ENCODE measurements at places on chromosomes 16 and 17.

GRCh38 chr16:70421014-70421413, 17.9 kb downstream of the ST3GAL2 start:
- DNase-seq, result no peak

GRCh38 chr16:75188832-75189477, 18.0 kb downstream of the CTRB2 start:
- DNase-seq, result no peak

GRCh38 chr16:57695680-57696069, 1.1 kb downstream of the DRC7 start:
- no peak for DNase-seq

GRCh38 chr16:1182950-1183907, 30.3 kb downstream of the CACNA1H start:
- no peak for DNase-seq

- DNase-seq, result no peak
Observed at GRCh38 chr16:8648877-8649276, 25.5 kb upstream of the ABAT start.

- DNase-seq, result no peak
Observed at GRCh38 chr17:68403122-68403521, 54.2 kb downstream of the WIPI1 start.

GRCh38 chr16:73473713-73474112, 425.8 kb upstream of the ZFHX3 start:
- no peak for DNase-seq

GRCh38 chr17:64343833-64344637, 46.6 kb downstream of the PECAM1 start:
- peak; percentile 31 for DNase-seq

DNA sequence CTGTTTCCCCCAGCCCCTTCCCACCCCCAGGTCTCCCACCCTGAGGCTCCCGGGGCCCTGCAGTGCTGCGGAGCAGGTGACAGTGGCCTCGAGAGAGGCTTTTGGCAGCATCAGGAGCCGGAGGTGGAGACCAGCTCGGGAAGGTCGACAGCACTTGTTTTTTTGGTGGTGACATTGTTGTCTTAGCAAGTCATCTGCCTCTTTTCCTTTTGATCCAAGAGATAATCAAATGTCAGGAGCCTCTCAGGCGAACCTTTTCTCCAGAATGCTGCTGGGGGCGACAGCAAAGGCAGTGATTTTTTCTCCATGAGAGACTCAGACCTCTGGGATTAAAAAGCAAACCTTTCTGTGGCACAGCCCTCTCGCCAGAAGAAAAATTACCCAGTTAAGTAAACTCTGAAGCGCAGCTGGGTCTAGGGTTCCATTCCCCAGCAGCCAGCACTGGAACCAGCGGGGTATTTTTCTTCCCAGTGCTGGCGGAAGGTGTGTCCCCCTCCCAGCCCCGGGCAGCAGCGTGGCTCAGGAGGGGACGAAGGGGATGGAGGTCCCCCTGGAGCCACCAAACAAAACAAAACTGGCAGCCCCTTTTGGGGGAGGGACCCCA, 37.2 kb downstream of the GRIN2C start:
- DNase-seq, result no peak

DNA sequence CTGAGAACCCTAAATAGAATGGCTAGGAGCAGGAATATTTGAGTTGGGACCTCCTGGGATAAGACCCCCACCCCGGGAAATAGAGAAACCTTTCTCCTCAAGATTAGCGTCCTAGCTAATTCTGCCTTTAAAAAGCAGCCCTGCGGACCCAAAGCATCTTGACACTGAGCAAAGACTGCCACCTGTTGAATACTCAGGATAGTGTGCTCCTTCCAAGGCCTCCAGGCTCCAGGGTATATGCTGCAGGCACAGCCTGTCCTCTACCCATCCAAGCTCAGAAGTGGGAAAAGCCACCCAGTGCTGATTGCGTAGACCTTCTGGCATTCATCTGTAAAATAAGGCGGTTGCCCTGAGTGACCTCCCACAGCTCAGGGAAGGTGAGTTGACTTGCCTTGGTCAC, 456.2 kb upstream of the DYNLRB2 start:
- no peak for DNase-seq

DNA sequence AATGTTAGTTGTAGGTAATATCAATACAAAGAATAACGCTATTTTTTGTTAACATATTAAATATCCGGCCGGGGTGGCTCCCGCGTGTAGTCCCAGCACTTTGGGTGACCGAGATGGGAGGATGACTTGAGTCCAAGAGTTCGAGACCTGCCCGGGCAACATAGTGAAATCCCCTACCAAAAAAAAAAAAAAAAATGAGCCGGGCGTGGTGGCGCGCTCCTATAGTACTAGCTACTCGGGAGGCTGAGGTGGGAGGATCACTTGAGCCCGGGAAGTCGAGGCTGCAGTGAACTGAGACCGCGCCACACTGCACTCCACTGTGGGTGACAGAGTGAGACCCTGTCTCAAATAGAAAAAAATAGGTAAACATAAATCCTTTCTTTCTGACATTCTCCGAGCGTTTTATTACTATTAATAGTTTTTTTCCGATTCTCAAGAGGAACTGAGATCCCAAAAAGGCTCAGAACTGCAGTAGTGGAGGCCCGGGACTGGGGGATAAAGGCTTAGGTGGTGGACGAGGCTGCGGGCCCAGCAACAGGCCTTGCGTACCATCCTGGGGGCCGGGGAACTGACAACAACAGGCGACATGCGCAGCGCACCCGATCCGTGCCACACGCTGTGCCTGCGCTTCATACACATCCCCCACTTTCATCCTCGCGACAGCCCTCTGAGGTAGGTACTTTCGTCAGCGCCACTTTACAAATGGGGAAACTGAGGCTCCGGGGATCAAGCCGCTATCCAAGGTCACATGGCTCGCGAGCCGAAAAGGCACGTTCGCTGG, 919 bp downstream of the N4BP1 start:
- no peak for DNase-seq

GRCh38 chr17:79132271-79133064, 57.8 kb downstream of the ENGASE start:
- no peak for DNase-seq

- DNase-seq, result no peak
Observed at GRCh38 chr16:637081-638018, 1.2 kb upstream of the METTL26 start.

GRCh38 chr17:51166987-51167931, 1.0 kb downstream of the NME2 start:
- no peak for DNase-seq

GRCh38 chr17:16911141-16911937, 60.6 kb downstream of the TNFRSF13B start:
- no peak for DNase-seq

DNA sequence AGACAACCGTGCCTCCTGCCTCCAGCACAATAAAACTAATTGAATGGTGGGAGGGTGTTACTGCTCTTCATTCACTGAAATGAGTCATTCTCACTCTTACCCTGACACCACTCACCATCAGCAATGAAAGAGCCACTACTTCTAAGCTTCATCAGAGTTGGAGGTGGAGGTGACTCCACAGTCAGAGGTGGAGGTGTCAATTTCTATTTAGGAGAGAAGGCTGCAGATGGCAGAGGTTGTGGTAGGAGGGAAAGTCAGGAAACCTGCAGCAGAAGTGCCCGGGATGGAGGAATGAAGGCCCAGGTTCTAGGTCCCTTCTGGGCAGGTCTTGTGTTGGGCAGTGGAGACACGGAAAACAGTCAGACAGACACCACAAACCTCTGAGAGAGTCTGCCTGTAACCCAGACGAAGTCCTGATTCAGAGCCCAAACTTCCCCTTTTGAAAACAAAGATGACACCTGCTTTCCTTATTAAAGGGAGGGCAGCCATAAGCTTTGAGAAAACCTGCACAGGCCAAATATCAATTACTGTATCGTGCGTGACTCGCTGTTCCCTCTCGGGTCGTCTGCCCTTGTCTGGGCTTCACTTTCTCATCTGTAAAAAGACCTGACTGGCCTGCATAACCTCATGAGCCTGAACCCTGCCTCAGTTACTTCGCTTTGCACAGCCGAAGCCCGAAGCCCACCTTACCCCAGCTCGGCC, 668 bp downstream of the ATPAF2 start:
- DNase-seq, result no peak

DNA sequence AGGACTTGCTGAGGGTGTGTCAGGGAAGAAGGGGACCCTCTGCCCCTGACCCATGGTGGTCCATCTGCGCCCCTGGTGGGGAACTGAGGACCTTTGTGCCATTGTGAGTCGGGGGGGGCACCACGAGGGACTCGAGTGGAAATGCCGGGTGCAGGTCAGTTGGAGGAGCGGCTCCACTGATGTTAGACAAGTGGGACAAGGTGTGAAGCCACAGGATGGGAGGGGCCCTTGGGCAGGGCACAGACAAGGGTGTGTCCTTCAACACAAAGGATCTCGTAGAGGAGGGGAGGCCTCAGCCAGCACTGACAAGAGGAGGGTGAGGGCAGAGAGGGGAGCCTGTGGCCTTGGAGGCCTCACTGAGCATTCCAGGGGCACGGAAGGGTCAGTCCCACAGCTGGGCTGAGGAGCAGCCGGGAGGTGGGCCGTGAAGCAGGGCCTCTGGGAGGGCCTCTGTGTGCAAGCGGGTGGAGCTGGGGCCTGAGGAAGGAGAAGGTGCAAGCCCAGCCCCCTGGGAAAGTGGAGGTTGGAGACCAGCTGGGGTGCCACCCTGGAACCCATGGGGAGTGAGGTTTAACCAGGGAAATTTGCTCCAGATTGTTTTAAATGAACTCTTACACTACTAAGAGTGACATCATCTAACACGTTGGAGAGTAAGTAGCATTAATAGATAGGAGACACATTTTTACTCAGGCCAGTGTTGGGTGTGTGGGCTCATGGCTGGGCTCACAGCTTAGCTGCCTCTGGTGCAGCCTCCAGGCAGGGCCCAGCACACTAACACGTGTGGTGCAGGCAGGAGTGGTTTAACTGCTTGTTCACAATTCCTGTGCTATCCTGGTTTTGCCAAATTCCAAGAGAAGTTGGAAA, 27.9 kb downstream of the NARF start:
- no peak for DNase-seq

GRCh38 chr17:1713878-1714426, 3.8 kb upstream of the TLCD2 start:
- DNase-seq, result no peak
